Stimulated activated CD4-positive, alpha-beta T cell treated with anti-CD3 and anti-CD28 coated beads, TNF-alpha, amount 100 ng/mL, for 4 hours (primary cell): ENCODE measurements at places on chromosomes 4 and X.

DNA sequence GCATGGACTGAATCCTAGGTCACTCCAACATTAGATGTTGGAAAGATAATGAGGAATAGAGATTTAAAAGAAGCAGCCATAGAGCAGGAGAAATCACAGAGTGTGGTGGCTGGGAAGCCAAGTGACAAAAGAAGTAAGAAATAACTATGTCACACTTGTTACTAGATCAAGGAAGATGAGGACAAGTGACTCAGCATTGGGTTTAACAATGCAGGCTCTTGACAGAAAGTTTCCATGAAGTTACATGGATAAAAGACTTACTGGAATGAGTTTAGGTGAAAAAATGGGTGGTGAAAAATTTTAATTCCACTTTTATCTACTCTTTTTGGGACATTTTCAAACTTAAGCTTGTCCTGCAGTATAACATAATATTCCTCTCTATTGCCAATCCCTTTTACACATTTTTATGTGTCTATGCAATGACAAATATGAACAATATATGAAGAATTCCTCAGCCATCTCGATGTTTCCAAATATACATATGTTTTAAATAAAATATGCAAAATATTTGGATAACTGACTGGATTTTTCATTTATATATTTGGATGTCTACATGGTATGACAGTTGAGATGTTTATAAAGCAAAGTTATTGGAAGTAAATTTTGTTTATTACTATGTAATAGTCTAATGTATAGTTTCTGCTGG, 462.6 kb downstream of the IL15 start:
- DNase-seq = no peak

DNA sequence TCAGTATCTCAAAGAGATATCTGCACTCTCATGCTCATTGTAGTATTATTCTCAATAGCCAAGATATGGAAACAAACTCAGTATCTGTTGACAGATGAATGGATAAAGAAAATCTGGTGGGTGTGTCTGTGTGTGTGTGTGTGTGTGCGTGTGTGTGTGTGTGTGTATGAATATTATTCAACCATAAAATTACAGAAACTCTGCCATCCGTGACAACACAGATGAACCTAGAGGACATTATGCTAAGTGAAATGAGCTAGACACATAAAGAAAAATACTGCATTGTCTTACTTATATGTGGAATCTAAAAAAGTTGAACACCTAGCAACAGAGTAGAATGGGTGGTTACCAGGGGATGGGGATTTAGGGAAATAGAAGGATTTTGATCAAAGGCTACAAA, 13.2 kb downstream of the XKRX start:
- no peak for DNase-seq

DNA sequence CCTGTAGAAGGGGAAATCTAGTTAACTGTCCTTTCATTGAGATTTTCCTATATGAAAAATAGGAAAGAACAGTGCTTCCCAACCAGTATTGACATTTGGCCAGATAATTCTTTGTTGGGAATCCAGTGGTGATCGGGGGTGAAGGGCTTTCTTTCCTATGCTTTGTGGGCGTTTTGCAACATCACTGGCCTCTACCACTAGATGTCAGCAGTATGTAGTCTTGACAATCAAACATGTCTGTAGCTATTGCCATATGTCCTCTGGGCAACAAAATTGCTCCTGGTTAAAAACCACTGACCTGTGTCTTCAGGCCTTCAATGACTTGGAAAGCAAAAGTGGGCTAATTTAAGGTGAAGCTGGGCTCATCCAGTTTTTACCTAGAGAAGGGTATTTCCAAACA, 658.5 kb downstream of the DACH2 start:
- no peak for DNase-seq

DNA sequence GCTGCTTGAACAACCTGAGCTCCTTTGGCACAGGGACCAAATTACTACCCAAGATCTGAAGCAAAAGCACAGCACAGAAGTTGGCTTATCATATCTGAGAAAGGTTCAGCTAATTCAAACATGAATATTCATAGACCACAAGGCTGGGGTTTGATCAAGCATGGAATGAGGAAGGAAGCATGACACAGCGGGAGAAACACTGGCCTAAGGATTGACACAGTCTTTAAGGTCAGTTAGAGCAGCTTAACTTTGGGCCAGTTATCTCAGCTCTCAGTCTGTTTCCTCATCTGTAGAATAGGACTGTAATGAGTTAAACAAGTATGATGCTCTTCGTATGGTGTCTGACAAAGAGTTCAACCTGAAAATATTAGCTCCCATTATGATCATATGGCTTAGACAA, 88.5 kb upstream of the CBR4 start:
- DNase-seq = no peak

- DNase-seq = no peak
These were observed 111.7 kb downstream of the AMER1 start for GRCh38 chrX:64093761-64094160.

GRCh38 chrX:16347968-16348670, 180.8 kb downstream of the MAGEB17 start:
- no peak for DNase-seq

DNA sequence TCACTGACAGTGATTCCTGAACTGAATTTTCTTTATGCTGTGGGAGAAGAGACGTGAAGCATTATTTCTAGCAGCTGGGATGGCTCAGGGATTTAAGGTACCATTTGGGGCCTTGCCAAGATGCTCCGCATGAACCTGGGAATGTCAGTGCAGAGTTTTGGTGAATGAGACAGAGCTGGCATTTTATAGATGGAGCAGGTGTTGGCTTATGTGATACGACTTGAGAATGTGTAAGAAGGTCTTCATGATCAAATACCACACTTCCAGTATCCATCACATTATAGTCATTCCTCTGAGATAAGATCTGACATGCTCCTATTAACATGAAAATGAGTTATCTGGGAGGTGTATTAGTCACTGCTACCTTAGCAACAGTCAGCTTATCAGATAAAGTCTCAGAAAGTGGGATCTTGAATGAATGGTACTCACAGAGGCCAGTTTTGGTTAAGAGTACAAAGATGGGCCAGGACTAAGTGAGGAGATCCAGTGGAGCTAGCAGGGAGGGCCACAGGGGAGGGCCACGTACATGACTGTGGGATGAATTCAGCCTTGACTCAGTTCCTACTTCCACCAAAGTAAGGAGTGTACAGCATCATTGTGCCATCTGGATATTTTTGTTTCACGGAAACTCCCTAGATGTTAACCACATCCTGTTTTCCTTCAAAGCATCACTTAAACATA, 116.7 kb downstream of the SPCS3 start:
- no peak for DNase-seq

- no peak for DNase-seq
These were observed 20.2 kb upstream of the LRBA start for GRCh38 chr4:151035328-151035727.

DNA sequence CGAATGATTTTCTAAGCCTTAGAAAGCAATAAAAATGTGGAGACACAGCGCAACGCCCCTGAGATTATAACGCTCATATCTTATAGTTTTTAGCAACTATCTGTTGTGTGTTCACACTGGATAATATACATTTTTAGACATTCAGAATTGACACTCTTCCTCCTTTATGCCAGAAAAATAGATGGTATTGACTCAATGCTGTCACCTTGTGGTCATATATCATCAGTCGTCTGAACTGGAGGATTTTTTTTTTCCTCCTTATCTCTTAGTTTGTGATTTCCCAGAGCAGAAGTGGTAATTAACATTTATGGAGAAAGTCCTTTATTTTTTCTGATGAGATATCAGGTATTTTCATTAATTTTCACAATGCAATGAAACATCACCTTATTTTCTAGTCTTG, 759.6 kb downstream of the RAB28 start:
- no peak for DNase-seq

- no peak for DNase-seq
These were observed 19.7 kb downstream of the ZFX start for GRCh38 chrX:24169211-24169610.

GRCh38 chrX:57565198-57565597, 26.6 kb upstream of the ZXDB start:
- no peak for DNase-seq

- DNase-seq = no peak
These were observed 11.7 kb downstream of the PITX2 start for GRCh38 chr4:110610940-110611831.

DNA sequence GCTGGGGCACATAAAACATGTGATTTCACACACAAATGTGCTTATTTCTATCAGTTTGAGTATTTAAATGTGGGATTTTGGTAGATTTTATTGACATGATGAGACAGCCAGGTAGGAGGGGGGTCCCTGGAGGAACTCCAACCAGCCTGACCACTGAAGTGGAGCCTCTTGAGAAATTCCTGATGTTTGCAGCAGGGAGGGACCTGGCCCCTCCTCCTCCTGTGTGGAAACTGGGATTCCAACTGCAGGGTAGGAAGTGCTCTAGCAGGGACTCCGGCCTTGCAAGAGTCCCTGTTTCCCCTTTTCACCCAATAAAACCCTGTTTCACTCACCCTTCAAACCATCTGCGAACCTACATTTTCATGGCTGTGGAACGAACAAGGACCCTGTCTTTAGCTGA, 2224.0 kb upstream of the AGA start:
- DNase-seq = no peak

GRCh38 chrX:112735147-112735546, 55.4 kb upstream of the LHFPL1 start:
- DNase-seq = no peak

GRCh38 chrX:136711147-136711546, 63.2 kb downstream of the CD40LG start:
- DNase-seq = no peak

GRCh38 chr4:53485658-53486040, 105.6 kb downstream of the LNX1 start:
- DNase-seq = no peak

- DNase-seq = no peak
These were observed 1.3 kb downstream of the LDB2 start for GRCh38 chr4:16896881-16897750.

- DNase-seq = no peak
These were observed 391.5 kb upstream of the IGFBP7 start for GRCh38 chr4:57501720-57502119.

- no peak for DNase-seq
These were observed 19.4 kb downstream of the GAK start for GRCh38 chr4:912548-913279.

DNA sequence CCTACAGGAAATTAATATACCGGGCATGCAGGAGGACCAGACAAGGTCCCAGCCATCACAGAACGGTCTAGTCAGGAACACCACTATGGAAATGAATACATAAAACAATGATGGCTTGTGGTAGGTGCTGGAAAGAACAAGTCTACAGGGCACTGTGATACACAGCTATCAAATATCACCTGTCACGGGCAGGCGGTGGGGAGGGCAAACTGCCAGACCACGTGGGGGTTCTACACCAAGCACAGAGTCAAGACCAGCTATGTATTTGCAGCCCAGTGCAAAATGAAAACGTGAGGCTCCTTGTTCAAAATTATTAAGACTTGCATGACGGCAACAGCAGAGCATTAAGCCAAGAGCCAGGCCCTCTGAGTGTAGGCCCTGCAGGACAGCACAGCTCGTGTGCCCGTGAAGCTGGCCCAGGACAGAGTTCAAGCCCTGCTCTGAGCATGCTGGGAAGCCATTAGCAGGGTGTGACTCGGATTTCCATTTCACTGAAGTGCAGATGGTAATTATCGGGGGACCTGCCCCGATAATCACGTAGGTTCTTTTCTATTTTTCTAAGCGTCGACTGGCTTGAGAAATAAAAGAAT, 83.6 kb downstream of the JAKMIP1 start:
- DNase-seq = no peak

GRCh38 chrX:55908661-55909212, 191.2 kb downstream of the RRAGB start:
- DNase-seq = no peak

GRCh38 chrX:140744085-140744484, 34.5 kb downstream of the LINC00632 start:
- no peak for DNase-seq

GRCh38 chrX:141969706-141970105, 66.0 kb downstream of the MAGEC1 start:
- DNase-seq = no peak

- DNase-seq = no peak
These were observed 135.3 kb upstream of the IL1RAPL2 start for GRCh38 chrX:104430742-104431119.

GRCh38 chr4:150972592-150972991, 42.5 kb downstream of the LRBA start:
- DNase-seq = no peak

- no peak for DNase-seq
These were observed 340.1 kb upstream of the NR3C2 start for GRCh38 chr4:148782284-148782683.

DNA sequence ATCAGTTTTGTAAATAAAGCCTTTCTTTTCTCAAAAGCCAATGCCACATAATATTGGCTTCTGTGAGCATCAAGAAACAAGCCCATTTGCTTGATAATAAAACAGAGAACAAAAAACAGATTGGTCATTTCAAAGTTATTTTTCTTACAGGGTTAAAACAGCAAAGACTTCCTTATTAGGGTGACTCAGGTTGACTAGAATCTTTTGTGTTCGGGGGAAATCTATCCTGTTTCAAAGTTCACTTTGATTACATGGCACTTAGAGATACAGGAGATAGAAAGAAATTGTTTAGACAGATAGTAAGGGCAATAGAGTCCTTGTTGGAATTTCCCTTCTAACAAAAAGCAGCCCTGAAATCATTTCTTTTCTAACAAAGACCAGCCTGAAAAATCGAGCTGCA, 170.0 kb upstream of the GLRA2 start:
- no peak for DNase-seq

GRCh38 chr4:79049840-79050540, 110.8 kb upstream of the PAQR3 start:
- no peak for DNase-seq

DNA sequence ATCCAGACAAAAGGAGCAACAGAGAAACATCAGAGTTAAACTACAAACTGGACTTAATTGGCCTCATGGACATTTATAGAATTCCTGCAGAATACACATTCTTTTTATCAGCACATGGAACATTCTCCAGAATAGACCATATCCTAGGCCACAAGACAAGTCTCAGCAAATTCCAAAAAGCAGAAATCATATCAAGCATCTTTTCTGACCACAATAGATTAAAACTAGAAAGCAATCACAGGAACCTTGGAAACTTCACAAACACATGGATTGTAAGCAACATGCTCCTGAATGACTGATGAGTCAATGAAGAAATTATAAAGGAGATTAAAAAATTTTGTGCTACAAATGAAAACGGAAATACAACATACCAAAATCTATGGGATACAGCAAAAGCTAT, 526.7 kb downstream of the PCDH7 start:
- no peak for DNase-seq

DNA sequence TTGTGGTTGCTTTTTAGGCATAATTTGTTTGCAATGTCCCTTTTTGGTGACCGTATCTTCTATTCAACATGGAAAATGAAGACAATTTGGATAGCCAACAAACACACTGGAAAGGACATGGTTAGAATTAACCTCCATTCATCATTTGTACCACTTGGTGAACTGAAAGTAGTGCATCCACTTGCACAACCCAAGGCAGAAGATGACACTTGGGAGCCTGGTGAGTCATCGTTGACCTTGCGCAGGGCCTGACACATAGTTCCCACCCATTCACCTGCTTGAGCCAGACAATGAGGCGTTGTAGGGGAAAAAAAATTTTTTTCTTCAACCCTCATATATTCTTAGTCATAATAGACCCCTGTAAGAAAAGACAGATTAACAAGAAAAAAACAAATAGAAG, 32.4 kb downstream of the EGF start:
- DNase-seq = no peak
